ENCODE measurements at places on chromosomes 7 and 10.
A peak's percentile ranks its signal among the peaks of the same experiment; 100 is the strongest.

DNA sequence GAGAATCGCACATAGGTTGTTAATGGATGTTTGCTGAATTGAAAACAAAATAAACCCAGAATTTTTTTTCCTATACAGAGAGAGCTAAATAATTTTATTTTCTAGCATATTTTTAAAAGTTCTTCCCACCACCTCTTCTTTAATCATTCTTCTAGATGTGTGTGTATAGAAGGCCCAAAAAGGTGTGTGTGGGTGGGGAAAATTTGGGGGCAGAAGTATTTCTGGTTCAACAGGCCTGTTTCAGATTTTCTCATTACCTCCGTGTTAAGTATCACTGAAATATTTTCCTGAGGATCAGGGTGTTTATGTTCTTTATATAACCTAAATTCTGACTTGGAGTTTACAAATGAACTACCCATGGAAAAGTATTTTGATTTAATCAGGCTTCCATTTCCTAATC lies 144.2 kb upstream of the ZNF804B start:
- DNase-seq: no peak

DNA sequence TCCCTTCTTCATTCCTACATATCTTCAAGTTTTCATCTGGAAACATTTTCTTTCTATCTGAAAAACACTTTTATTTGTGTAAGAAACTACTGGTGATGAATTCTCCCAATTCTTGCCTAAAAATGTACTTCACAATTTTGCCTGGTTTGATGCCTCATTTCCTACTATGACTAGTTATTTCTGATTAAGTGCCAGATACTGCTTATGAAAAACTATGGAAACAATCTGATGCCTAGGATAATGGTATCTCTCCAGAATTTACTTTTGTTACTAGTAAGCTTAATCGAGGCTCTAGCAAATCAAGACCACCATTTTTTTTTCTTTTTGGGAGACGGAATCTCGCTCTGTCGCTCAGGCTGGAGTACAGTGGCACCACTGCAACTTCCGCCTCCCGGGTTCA lies 31.3 kb downstream of the CACUL1 start:
- DNase-seq: no peak

DNA sequence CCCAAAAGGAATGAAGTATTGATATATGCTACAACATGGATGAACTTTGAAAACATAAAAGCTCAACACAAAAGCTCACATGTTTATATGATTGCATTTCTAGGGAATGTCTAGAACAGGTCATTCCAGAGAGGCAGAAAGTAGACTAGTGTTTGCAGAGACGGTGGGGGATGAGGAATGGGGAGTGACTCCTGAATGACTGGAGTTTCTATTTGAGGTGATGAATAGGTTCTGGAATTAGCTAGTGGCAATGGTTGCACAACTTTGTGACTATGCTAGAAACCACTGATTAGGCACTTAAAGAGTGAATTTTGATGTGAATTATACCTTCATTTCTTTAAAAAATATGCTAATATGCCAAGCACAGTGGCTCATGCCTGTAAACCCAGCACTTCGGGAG lies 6.9 kb downstream of the KPNA7 start:
- DNase-seq: no peak

- DNase-seq: no peak
Observed at GRCh38 chr7:131381069-131381838, 53.6 kb downstream of the MKLN1 start.

DNA sequence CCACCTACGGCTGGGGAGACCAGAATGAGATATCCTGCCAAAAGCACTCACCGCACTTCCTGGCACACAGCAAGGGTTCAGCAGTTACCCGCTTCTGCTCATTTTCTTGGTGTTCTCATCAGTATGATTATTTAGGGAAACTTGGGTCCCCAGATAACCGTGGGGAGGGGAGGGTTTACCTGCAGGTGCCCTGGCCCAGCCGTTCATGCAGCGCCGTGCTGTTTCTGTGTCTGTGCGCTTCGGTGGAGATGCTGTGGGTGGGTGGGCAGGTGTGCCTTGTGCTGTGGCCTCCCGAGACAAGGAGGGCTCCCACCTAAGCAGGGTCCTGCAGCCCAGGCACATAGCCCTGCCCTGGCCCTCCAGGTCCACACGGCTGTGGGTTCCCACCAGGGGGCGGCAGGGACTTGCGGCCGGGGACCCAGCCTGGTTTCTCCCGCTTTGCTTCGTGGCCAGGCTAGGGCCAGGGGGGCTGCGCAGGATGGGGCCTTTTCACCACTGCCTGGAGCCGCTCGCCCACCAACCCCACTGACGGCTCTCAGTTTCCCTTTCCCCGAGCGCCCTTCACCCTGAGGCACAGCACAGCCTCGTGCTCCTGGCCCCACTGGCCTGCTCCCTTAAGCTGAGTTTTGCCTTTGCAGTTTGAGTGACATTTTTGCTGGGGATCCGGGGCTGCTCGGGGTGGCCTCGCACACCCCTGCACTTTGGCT lies 78.5 kb downstream of the LHPP start:
- peak; percentile 67 for DNase-seq

GRCh38 chr7:107056728-107057473 lies 12.4 kb downstream of the PRKAR2B start:
- no peak for DNase-seq

- DNase-seq: peak; percentile 12
Observed at GRCh38 chr7:44196450-44196872, 4.3 kb upstream of the YKT6 start.

- DNase-seq: no peak
Observed at GRCh38 chr7:74267756-74268565, 13.8 kb upstream of the RFC2 start.

- DNase-seq: peak; percentile 76
Observed at GRCh38 chr10:27252267-27253000, 11.8 kb upstream of the ACBD5 start.

DNA sequence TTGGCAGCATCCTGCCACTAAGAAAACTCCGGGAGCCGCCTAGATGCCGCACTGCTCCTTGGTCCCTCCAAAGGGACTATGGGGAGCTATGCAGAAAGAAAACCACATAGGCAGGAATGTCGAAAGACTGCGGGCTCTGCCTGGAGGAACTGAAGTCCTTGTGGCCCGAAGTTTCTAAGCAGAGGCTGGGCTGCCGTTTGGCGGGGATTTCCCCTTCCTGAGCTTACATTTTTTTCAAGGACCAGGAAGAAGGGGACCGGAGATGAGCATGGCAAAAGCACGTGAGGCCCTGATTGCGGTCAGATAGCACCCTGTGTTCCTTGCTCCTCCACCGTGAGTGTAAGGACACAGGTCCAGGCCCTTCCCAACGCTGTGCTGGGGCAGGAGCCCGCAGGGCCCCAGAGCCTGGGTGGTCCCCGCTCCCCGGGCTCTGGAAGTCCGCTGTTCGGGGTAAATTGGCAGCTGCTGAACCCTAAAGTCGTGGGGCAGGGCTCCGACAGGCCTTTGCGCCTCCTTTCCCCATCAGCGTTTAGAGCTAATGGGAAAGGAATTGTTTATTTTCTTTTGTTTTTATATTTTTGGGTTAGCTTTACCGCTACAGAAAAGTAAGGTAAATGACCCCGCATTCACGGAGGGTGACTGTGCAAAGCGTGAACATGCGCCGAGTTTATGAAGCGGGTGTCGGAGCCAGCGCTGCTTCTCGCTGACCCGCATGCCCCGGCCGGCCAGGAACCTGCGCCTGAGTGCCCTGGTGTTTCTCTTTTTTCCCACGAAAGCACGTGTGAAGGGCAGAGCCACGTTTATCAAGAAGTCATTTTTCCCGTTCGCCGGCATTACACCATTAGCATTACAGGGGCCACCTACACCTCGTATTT lies 356.5 kb upstream of the ZNF32 start:
- DNase-seq: no peak

DNA sequence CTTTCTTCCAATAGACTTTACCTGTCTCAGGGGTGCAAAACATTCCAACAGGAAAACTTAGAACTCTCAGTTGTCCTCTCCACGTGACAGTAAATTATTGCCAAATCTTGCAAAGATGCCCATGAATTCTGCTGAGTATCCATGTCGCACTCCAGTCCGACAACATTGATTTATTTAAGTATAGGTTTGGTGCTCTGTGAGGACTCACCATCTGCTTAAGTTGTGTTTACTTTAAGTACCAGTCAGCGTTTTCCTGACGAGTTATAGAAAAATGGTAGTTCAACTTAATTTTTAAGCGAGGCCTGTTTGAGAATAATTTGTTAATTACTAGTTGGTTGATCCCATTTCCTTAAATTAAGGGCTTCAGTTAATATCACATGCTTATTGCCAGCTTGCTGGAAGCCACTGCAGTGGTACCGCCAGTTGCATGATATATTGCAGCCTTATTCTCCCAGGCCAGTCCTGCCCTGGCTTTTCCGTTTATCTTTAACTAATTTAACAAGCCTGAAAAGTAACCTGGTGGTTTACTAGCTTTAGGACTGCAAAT lies 27.8 kb downstream of the CREB5 start:
- no peak for DNase-seq

DNA sequence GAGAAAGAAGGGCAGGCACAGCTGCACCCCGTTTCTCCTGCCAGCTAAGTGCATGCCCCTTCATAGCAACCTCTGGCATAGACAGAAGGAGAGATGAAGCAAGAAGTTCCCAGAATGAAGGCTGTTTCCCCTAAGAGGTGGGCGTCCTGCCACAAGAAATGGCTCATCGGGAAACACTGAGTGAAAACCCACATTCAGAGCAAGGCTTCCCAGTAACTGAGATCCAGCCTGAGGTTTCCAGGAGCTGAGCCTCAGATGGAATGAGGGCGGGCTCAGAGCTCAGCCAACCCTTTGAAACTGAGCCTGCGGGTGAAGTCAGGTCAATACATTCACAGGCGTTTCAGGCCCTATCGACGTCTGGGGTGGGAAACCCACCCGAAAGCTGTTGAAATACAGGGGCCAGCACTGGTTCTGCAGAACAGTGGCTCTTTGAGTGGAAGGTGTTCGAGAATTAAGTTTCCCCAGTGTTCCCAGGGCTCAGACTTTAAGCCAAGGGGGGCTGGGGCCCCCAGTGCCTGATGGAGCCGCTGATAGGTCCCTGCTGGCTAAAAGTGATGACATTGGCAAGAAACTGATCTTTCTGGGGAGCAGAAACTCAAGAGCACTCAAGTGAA lies 510.2 kb downstream of the RPS24 start:
- DNase-seq: no peak

- no peak for DNase-seq
Observed at GRCh38 chr7:88279323-88279722, 27.4 kb downstream of the STEAP4 start.
